ENCODE measurements at places on chromosomes 2 and 18.
A peak's percentile ranks its signal among the peaks of the same experiment; 100 is the strongest.

GRCh38 chr2:236857246-236857645 lies 228.4 kb upstream of the COPS8 start:
- DNase-seq: no peak

DNA sequence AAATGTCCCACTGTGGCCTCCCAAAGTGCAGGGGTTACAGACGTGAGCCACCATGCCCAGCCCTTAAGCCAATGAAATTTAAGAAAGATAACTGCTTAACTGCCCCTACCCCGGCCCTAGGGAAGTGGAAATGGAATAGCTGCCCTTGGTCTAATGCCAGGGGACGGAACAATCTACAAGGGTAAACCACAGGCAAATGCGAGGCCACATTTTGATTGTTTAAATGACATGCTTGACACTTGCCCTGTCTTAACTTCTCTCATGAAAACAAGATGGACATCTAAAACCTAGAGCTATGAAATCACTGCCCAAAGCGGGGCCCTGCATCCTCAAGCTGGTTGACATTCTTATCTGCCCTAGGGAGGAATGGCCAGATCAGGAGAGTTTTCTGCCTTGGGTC lies 5.5 kb upstream of the ITSN2 start:
- peak; percentile 2 for DNase-seq

DNA sequence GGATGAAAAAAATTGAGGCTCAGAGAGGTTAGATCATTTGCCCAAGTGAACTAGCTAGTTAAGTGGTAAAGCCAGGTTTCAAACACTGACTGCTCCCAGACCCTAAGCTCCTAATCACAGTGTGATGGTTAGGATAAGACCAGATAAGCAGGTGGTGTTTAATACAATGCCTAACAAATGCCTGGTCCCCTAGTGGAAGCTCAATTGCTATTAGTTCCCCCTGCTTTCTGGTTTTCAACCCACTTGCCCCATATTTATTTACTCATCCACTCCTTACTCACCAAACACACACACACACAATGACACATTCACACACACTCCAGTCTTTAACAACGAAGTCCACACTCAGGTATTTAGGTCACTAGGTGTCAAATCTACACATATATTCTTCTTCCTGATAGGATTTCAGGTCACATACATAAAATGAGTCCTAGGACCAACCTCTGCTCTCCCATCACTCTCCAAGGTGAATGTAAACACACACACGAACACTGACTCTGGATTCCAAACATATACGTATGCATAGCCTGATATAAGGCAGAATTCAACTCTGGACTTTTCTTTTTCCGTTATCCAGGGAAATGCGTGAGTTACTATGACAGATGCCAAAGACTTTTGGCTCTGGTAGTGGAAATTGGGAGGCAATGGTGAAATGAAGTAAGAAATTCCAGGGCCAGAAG lies 73.6 kb upstream of the TSPYL6 start:
- DNase-seq: peak; percentile 67

- DNase-seq: no peak
Observed at GRCh38 chr18:9419956-9420631, 55.2 kb upstream of the RALBP1 start.

DNA sequence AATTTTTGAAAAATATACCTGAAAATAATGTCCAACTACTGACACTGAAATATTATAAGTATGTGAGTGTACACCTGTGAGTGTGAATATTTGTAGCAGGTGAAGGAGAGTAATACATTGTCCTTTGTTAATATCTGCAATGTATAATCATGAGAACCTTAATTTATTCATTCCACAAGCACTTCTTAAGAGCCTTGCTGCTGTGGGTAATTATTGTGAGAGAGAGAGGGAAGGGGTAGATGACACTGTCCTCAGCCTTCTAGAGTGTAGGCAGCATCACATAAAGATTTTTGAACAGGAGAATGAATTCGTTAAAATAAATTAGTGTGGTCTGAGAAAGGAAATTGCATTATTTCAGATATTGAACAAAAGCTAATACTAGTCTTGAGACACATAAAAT lies 157.2 kb downstream of the MAP2 start:
- DNase-seq: peak; percentile 6

DNA sequence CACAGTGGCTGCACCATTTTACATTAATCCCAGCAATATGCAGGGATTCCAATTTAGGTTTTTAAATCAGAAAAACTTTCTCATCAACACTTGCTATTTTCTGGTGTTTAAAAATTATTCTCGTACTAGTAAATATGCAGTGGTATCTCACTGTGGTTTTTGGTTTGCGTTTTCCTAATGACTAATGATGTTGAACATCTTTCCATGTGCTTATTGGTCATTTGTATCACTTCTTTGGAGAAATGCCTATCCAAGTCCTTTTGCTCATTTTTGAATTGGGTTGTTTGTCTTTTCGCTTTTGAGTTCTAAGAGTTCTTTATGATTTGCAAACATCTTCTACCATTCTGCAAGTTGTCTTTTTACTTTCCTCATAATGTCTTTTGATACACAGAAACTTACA lies 62.1 kb upstream of the TCF7L1 start:
- no peak for DNase-seq

DNA sequence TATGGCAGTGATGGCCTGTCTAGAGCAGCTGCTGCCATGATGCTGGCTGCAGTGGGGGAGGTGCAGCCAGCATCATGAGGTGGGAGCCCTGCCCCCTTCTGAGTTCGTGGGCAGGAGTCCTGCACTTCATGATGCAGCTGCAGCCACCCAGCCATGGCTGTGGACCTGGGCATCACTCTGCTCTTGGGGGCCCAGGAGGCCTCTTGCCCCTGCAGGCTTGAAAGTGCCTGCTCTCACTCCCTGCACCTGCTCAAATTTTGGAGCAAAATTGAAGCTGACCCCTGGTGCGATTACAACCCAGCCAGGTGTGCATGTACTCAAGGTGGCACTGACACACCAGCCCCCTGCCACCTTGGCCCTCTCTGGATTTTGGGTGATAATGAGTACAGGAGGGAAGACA lies 712.9 kb downstream of the NUP35 start:
- DNase-seq: no peak

GRCh38 chr2:37282746-37283145 lies 41.9 kb downstream of the PRKD3 start:
- no peak for DNase-seq

- DNase-seq: no peak
Observed at GRCh38 chr2:139353874-139354273, 573.7 kb upstream of the NXPH2 start.

DNA sequence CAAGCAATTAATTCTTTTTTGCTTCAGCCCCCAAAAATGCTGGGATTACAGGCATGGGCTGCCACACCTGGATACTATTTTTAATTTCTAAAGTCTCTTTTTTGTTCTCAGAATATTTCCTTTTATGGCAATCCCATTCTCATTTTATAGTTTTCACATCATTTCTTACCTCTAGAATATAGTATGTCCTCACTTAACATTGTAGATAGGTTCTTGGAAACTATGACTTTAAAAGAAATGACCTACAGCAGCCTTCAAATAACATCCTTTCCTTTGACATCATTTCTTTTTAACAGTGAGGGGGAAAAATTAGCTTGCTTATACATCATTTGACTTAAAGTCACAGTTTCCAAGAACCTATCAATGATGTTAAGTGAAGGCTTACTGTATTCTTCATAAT lies 31.6 kb downstream of the RBBP8 start:
- DNase-seq: no peak

DNA sequence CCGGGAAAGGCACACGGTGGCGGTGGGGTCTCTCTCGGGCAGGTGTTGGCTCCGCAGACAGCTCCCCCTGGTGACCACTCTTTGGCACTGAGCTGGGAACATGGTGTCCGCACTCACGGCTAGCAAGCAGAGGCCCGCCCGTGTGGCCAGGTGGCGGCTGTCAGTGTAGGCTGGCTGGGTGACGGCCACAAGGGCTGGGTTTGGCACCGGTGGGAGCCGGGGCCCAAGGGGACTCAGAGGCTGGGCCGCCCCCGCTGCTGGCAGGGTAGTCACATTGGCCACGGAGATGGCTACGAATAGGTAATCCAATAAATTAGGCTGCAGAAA lies 1071.7 kb downstream of the RPIA start:
- no peak for DNase-seq

DNA sequence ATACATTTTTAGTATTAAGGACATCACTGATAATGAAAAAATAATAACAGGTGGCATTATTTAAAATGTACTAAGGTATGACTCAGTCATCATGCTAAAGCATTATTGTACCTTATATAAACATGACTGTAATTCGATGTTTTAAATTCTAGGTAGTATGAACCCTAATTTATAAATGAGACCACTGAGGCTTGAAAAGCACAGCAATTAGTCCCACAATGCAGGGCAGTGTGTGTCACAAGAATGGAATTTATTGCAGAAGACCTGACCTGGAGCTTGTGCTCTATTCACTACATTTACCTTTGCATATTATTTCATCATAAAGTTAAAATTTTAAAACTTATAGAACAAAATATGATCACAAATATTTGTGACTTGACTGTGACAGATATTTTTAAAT lies 358.5 kb upstream of the DSEL start:
- no peak for DNase-seq

GRCh38 chr2:6878549-6878948 lies 972 bp downstream of the RSAD2 start:
- DNase-seq: no peak
